Activated gamma-delta T cell treated with Interleukin-2 at 50 U/mL for 16 hours (primary cell): ENCODE measurements at places on chromosomes 11 and 22.

- DNase-seq = no peak
Observed at GRCh38 chr22:46011627-46012181, 34.7 kb upstream of the WNT7B start.

GRCh38 chr11:1422481-1422880, 32.7 kb downstream of the BRSK2 start:
- no peak for DNase-seq

GRCh38 chr22:36009085-36009484, 19.5 kb downstream of the RBFOX2 start:
- no peak for DNase-seq

DNA sequence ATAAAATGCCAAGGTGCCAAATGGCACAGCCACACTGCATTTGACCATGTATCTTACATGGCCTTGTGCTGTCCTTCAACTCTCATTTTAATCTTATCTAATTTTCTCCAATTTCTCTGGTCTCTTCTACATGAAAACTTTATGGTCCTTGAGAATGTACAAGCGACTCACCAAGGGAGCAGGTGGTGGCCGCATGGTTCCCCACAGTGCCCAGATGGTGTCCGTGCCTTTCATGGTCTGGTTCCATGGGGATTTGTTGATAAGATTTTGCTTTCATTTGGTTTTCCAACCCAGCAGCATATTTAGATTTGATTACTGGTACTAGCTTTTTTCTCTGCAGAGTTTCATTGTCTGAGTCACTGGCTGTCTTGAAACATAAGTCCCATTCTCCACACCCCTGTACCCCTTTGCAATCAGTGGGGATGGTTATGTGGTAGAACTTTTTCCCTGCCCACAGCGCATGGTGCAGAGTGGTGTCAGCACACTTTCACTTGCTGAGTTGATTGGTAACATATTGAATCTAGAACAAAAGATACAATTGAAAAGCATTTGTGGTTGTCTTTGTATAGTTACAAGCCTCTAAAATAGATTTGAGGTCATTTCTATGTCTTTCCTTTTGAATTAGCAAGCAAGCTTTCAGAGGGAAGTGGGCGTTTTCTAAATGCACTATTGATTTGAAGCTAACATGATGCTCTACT, 24.1 kb downstream of the ZNRF3 start:
- DNase-seq = no peak

DNA sequence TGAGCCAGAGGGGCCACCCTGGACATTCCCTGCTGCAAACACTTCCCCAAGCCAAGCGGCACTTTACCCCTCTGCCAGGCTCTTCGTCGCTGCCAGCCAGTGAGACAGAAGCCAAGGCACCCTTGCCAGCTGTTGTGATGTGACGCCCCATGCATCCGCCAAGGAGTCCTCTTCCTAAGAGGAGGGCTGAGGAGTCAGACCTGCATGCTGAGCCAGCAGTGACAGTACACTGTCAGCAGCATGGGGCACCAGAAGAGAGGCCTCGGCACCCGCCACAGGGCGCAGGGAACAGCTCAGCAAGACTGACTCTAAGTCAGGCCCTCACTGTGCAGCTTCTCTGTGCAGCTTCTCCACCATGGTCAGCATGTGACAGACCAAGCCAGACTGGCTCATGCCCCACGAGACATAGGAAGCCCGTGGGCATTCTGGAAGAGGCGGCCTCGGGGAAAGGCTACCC, 26.4 kb downstream of the VPS37C start:
- no peak for DNase-seq

DNA sequence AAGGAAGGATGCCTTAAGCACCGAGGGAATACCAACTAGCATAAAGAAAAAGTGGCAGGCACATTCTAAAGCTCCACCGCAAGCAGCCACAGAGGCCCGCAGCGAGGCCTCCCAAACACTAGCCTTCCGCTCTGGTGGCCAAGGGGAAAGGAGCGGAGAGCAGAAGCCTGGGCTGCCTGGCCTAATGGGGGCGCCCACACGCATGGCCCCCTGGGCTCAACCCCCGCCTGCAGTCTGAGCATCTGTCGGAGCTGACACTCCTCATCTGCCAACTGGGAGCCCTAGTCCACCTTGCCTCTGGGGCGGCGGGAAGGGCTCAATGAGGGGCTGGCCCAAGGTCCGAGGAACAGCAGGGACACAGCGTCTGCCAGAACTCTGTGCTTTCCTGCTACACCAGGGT, 50.1 kb upstream of the WNT11 start:
- DNase-seq = no peak

DNA sequence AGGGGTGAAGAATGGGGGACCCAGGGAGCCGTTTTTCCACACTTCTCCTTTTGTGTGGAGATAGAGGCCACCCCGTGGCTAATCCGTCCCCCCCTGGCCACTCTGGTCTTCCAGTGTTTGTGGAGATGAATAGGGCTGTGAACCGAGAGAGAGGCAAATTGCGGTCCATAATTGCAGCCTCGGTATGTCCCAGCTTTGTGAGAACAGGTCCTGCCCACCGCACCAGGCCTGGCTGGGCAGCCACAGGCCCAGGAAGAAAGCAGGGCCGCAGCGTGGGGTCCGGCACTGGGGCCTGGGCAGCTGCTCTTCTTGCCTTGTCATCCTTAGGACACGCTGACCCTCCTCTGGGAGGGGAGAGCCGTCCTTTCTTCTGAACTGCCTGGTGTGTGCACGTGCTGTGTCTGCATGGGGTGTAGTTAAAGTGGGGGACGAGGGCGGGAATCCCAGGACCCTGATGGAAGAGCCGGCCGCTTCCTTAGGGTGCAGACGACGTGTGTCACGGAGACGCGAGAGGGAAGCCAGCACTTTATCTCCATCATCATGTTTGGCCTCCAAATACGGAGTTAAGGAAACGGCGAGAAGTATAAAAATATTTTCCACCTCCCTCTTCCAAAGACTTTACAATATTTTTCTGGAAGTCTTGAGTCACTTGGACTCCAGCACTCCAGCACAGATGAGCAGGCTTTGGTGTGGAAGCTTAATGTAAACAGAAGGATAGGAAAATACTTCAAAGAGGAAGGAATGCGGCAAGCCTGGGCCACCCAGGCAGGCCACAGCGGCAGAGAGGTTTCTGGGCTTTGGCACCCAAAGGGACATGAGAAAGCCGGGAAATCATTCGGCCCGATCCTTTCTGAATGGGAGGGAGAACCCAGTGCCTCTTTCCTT, 1248.4 kb downstream of the BRD1 start:
- DNase-seq = no peak

GRCh38 chr11:103881584-103881983, 154.9 kb upstream of the DDI1 start:
- no peak for DNase-seq

- DNase-seq = peak; percentile 4
Observed at GRCh38 chr11:93542811-93543229, 371 bp downstream of the SMCO4 start.

GRCh38 chr11:117562136-117562535, 234.5 kb downstream of the CEP164 start:
- no peak for DNase-seq

DNA sequence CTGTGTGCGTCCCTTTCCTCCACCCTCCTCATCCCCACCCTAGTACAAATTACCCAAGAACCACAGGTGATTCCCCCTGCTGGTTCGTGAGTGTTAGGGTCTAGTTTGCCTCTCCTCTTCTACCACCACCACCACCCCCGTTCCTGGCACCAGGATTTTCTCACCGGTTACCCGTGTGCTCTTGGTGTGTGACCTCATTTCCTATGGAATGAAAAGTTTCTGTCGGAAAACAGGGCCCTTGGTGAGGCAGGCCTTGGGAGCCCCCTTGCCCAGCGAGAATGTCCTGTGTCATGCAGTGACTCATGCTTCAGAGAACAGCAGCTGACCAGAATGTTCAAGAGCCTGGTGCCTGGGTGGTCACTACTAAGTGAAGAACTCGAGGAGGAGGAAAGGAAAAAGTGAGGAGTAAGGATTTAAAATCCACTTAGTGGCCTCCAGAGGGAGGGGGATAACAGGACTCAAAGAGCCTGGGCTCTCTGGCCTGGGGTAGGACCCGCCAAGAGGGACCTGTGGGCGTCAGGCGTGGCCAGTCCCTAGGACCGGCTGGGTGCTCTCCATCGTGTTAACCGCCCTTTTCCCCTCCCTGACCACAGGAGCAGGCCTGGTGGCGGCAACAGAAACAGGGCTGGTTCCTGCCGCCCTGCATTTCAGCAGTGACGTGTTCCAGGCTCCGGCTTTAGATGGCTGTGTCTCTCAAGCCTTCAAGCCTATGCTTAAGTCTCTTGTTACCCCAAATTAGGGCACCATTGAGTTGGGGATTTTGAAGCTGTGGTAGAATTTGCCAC, 30.2 kb downstream of the C22orf31 start:
- no peak for DNase-seq

GRCh38 chr11:60504219-60504905, 10.8 kb upstream of the MS4A13 start:
- DNase-seq = no peak

DNA sequence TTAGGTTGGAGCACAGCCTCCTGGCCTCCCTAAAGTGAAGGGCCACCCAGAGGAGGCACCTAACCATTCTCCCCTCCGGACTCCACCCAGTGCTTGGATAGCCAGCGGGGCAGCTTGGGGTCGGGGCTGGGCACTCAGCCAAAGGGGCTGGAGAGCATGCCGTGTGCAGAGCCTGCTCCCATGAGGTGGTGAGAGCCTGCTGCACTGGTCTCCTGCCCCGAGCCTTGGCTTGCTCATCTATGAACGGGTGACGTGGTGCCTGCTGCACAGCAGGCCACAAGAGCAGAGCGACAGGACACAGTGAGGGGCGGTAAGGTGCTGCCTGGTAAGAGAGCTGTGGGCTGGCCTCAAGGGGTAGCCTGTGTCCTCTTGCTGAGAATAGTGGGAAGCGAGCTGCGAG, 14.0 kb upstream of the CCDC188 start:
- no peak for DNase-seq

GRCh38 chr11:125967515-125967914, 21.7 kb downstream of the VSIG10L2 start:
- DNase-seq = no peak

GRCh38 chr11:126624506-126624905, 269.0 kb downstream of the ST3GAL4 start:
- no peak for DNase-seq

DNA sequence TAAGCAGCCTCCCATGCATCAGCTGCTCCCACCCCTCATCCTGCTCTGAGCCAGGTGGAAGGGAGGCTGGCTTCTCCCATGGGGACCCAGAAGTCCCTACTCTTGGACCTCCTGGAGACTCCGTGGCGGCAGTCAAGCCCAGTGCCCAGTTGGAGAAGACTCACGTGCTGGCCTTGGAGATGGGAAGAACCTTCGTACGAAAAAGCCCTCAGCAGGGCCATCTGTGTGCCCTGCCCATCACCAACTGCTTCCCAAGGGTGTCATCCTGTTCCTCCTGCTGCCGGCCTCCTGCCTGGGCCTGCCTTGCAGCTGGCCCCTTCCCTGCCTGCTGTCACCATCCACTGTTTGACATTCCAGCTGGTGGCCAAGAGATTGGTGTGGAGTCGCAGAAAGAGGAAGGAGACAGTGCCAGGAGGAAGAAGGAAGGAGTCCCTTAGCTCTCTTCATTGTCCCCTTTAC, 28.0 kb downstream of the ARHGAP1 start:
- DNase-seq = no peak

- DNase-seq = no peak
Observed at GRCh38 chr11:120057595-120058581, 80.0 kb downstream of the TRIM29 start.

DNA sequence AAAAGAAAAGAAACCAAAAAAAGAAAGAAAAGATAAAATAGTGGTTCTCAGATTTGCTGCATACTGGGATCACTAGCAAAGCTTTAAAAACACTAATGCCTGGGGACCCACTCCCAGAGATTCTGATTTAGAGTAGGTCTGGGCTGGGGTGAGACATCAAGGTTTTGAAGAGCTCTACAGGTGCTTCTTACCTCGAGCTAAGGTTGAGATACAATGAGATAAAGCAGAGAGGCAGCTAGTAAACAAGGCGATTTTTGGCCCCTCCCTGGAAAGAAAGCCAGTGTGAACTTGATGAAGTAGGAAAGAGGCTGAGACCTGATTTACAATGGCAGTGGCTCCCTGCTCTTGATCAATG, 327.6 kb upstream of the CCDC90B start:
- no peak for DNase-seq

GRCh38 chr11:78311702-78312371, 105.8 kb downstream of the GAB2 start:
- no peak for DNase-seq

GRCh38 chr11:126805870-126806269, 194.7 kb downstream of the KIRREL3 start:
- DNase-seq = no peak

GRCh38 chr22:24119476-24119875, 61.8 kb upstream of the SUSD2 start:
- no peak for DNase-seq

GRCh38 chr11:76598426-76598839, 72.1 kb downstream of the LRRC32 start:
- no peak for DNase-seq

DNA sequence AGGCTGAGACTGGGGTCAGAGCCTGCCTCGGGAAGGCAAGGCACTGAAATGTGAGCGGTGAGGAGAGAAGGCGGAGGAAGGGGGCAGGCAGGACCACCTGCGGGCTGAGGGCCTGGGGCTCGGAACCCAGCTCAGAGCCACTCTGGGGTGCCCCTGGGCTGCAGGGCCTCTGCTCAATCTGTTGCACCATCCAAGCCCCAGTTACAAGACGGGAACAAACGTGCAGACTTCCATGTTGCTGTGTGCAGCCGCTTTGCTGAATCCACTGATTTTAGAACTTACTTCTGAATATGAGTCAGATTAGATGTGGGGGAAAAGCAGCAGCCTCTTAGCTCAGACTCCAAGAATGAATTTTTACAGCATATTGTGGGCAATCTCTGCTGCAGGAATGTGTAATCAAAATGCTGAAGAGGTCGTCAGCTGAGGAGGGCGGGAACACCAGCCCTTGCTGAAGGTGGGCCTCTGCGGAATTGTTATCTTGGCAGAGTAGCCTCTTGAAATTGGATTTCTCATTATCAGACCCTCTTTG, 21.6 kb downstream of the PARVG start:
- DNase-seq = no peak

GRCh38 chr22:17368554-17369438, 464 bp upstream of the CECR2 start:
- no peak for DNase-seq

GRCh38 chr22:27253108-27253902, 548.3 kb downstream of the MN1 start:
- no peak for DNase-seq

DNA sequence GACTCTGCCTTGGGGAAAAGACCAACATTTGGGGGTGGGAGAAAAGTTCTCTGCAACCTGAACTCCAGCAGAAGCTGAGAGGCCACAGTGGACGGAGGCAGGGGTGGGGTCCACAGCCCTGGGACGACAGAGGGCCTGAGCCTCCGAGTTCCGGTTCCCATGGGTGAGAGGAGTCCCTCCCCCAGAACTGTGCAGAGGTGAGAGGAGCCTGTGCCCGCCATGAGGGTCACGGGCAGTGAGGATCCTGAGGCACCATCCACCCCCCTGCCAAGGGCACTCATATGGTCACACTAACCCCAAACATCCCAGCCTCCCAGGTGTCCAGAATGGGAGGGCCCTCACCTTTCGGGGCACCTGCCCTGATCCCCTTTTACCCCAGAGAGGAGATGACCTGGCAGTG, 30.5 kb downstream of the KIAA0930 start:
- DNase-seq = no peak

GRCh38 chr11:72119198-72119597, 6.7 kb upstream of the ANAPC15 start:
- no peak for DNase-seq
